Placental epithelial cell (primary cell): ENCODE measurements at places on chromosomes 11 and 22. TPM values are rescaled to one million over a fixed set of nuclear protein-coding genes. Genes with fewer than 3 reads are reported as not detected.

Gene TUB
- total RNA-seq = 5.5 and 6.0 TPM in 2 replicates

Gene GGTLC2
- total RNA-seq = 1.5 and 2.0 TPM in 2 replicates

Gene ACO2
- total RNA-seq = 51.0 and 78.7 TPM in 2 replicates

Gene HORMAD2
- total RNA-seq = 0.39 TPM in 1 of 2 replicates, not detected in the other

Gene PARVA
- total RNA-seq = 27.9 and 46.0 TPM in 2 replicates

Gene TRIM29
- total RNA-seq = 90.3 and 326 TPM in 2 replicates

Gene HBG2
- total RNA-seq = not detected in 2 replicates

Gene PACSIN3
- 122 and 129 TPM in 2 replicates for total RNA-seq

Gene APOA5
- total RNA-seq = not detected in 2 replicates

Gene ALX4
- not detected in 2 replicates for total RNA-seq

Gene GLB1L3
- total RNA-seq = not detected in 2 replicates

Gene CCDC188
- total RNA-seq = not detected in 2 replicates

Gene NLRP6
- not detected in 2 replicates for total RNA-seq

Gene RAG1
- total RNA-seq = 3.3 and 5.1 TPM in 2 replicates

Gene BIK
- total RNA-seq = 1.5 and 3.5 TPM in 2 replicates

Gene RBM4B
- total RNA-seq = 33.0 and 37.3 TPM in 2 replicates

Gene MUC2
- total RNA-seq = not detected in 2 replicates

Gene PYGM
- total RNA-seq = 0.22 and 0.39 TPM in 2 replicates

Gene THRSP
- total RNA-seq = not detected in 2 replicates

Gene SPI1
- total RNA-seq = not detected in 2 replicates

Gene OR8A1
- total RNA-seq = not detected in 2 replicates

Gene SEPTIN3
- total RNA-seq = under 0.01 TPM in 1 of 2 replicates, not detected in the other

Gene SPDYC
- total RNA-seq = not detected in 2 replicates

Gene PRR5L
- 59.3 and 81.7 TPM in 2 replicates for total RNA-seq

Gene CCDC82
- total RNA-seq = 12.6 and 14.7 TPM in 2 replicates

Gene SAA2
- not detected in 2 replicates for total RNA-seq

Gene SOX6
- total RNA-seq = 0.11 and 0.39 TPM in 2 replicates

Gene NAALADL1
- total RNA-seq = 14.3 and 27.5 TPM in 2 replicates

Gene ACCS
- total RNA-seq = 12.4 and 25.9 TPM in 2 replicates

Gene TENM4
- total RNA-seq = 1.2 and 6.8 TPM in 2 replicates

Gene ZNF70
- total RNA-seq = 5.1 and 6.5 TPM in 2 replicates

Gene OR51I1
- total RNA-seq = not detected in 2 replicates

Gene CREB3L1
- total RNA-seq = 46.0 and 51.4 TPM in 2 replicates

Gene TTLL1
- total RNA-seq = 7.6 and 16.1 TPM in 2 replicates

Gene MYBPC3
- not detected in 2 replicates for total RNA-seq

Gene FGF19
- total RNA-seq = not detected in 2 replicates

Gene POTEH
- total RNA-seq = not detected in 2 replicates

Gene KLHL35
- 3.7 and 5.5 TPM in 2 replicates for total RNA-seq
